ENCODE measurements at places on chromosomes 4 and X.
A peak's percentile ranks its signal among the peaks of the same experiment; 100 is the strongest.

DNA sequence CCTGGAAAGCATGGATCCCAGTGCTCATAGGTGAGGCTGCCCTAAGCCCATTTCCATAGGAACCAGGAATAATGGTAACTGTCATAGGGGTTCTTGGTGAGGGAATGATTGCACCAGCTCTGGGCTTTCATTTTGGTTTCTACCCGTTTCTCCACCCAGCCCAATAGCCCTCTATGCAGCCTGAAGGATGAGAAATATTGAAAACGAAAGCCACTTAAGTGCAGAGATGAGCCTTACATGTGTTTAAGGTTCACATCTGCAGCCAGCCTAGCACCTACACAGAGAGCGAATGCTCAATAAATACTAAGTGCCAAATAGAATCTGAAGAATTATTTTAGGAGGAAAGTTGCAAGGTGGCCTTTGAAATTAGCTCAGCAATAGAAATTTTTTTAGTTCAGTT is 60.4 kb downstream of the MCF2 start:
- DNase-seq: no peak

DNA sequence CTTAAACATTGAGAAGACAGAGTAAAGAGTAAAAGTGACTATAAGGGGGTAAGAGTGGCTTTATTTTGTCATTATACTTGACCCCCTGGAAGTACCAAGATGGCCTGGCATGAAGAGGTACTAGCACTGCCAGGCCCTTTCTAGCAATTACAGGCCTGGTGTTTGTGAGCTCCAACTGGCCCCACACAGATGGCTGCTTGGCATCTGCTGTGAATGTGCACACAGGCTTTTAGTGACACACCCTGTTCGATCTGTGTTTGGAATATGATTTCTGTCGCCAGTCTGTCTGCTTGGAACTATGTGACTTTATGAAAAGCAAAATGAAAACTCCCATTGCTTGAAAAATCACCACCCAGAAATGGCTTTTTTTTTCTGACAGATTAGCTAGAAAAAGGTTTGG is 123.3 kb downstream of the CLCN4 start:
- no peak for DNase-seq

- DNase-seq: peak; percentile 25
These were observed 133.8 kb downstream of the AFF1 start for GRCh38 chr4:87068583-87069021.

DNA sequence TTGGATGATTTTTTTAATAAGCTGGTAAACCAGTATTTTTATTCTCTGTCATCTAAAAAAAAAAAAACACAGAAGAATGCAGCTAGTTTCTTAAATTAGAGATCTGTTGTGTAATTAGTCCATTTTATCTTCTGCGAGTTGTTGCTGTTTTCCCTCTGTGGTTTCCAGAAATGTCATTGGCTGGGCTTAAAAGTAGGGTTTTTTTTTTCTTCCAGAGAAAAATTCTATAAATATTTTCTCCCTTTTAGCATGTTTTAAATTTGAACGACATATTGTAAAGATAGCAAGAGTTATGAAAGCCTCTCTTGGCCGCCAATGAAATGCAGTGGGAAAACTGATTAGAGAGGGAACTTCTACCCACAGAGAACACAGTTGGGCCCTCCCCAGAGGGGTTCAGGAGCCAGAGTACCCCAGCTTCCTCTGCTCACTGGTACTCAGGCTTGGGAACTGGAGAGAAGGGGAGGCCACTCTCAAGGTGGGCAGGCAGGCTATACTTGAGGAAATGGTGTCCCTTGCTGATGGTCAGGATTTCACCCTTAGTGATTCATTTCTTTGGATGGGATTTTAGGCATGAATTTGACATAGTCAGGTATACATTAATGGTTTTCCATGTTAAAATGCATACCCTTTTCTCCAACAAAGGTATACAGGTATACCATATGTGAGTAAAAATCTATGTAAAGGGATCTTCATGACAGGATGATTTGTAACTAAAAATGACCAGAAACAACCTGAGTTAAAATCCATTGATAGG is 166.1 kb downstream of the BCOR start:
- DNase-seq: no peak

- DNase-seq: no peak
These were observed 124.6 kb downstream of the RAP1GDS1 start for GRCh38 chr4:98385831-98386230.

- DNase-seq: peak; percentile 20
These were observed 39.6 kb downstream of the NUDT11 start for GRCh38 chrX:51456814-51457213.

DNA sequence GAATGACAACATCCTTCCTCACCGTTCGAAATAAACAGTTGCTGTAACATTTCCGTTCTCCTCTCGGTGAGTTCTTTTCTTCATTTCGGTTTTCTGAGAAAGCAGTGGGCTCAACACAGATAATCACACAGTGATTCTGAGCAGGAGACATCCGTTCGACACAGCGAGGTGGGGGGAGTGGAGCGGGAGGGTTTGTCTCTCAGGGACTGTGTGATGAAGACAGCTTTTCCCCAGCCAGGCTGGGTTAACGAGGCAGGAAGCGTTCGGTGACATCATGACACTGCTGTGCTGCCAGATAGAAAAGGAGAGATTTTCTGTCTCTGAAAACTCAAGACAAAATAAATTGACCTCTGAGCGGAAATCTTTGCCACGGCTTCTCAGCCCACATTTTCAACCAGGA is 119.3 kb downstream of the CRLF2 start:
- DNase-seq: no peak

- DNase-seq: no peak
These were observed 598.2 kb upstream of the BOD1L1 start for GRCh38 chr4:14225688-14226207.

DNA sequence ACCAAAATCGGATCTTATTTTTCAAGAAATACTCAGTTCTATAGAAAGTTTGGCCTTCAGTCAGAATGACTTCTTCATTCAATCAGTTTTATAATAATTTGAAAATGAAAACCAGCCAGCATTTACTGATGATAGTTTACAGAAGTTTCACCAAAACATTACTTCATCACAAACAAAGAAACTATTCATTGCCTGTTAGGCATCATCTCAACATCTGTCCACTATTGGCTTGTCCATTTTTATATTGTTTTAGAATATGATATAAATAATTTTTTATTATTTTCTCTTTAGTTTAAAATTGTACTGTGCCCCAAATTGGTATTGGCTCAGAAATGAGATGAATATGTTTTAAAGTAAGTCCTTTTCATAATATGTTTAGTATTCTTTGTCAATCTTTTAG is 38.4 kb downstream of the FAT4 start:
- DNase-seq: no peak

- DNase-seq: no peak
These were observed 194.0 kb downstream of the PDGFRA start for GRCh38 chr4:54423066-54423465.

DNA sequence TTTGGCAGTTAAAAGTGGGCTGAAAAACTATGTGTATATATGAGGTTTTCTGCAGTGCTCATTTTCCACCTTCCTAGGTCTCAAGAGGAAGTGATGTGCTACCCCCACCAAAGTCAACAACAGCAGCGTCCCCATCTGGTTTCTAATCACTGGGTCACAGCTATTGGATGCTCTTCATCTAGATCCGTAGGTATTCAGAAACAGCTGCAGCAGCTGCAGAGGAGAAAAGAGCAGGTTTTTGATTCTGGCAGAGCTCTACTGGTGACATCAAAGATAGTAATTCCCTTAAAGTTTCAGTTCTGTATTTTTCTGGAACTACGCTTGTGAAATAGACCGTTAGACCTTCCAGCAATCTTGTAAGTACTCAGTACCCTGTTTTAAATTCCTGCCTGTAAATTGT is 5.8 kb upstream of the GUCY2F start:
- DNase-seq: peak; percentile 76

GRCh38 chr4:37981425-37981824 is 21.2 kb downstream of the PTTG2 start:
- no peak for DNase-seq

GRCh38 chrX:126799059-126799458 is 20.5 kb upstream of the PRR32 start:
- no peak for DNase-seq

GRCh38 chr4:85491527-85491926 is 16.6 kb downstream of the ARHGAP24 start:
- DNase-seq: peak; percentile 73
